ENCODE measurements at places on chromosomes 4 and X. TPM values are rescaled to one million over a fixed set of nuclear protein-coding genes. Genes with fewer than 3 reads are reported as not detected.

GRCh38 chr4:108454227-108454626 lies 166.1 kb upstream of the RPL34 start:
- no peaks in the 10 kb centered on the region for H3K4me1 ChIP-seq
- no peaks in the 10 kb centered on the region for H3K36me3 ChIP-seq
- H3K27me3 ChIP-seq: peaks cover 12% of the 10 kb centered on the region
- no peak overlapping the region for H3K4me3 ChIP-seq
- H3K27ac ChIP-seq: no peak overlapping the region
- no peak for DNase-seq

Gene TCEAL2
- total RNA-seq: 7.2 TPM

DNA sequence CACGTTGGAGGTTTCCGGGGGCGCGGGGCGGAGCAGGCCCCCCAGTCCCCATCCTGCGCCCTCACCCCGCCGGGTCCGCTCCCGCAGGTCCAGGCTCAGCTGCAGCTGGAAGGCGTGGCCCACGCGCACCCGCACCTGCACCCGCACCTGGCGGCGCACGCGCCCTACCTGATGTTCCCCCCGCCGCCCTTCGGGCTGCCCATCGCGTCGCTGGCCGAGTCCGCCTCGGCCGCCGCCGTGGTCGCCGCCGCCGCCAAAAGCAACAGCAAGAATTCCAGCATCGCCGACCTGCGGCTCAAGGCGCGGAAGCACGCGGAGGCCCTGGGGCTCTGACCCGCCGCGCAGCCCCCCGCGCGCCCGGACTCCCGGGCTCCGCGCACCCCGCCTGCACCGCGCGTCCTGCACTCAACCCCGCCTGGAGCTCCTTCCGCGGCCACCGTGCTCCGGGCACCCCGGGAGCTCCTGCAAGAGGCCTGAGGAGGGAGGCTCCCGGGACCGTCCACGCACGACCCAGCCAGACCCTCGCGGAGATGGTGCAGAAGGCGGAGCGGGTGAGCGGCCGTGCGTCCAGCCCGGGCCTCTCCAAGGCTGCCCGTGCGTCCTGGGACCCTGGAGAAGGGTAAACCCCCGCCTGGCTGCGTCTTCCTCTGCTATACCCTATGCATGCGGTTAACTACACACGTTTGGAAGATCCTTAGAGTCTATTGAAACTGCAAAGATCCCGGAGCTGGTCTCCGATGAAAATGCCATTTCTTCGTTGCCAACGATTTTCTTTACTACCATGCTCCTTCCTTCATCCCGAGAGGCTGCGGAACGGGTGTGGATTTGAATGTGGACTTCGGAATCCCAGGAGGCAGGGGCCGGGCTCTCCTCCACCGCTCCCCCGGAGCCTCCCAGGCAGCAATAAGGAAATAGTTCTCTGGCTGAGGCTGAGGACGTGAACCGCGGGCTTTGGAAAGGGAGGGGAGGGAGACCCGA lies 14.0 kb downstream of the SHOX start:
- H3K4me3 ChIP-seq: no peak overlapping the region
- no peak overlapping the region for H3K27ac ChIP-seq
- H3K36me3 ChIP-seq: no peaks in the 10 kb centered on the region
- H3K4me1 ChIP-seq: no peaks in the 10 kb centered on the region
- DNase-seq: no peak

Gene GPR34
- total RNA-seq: not detected

DNA sequence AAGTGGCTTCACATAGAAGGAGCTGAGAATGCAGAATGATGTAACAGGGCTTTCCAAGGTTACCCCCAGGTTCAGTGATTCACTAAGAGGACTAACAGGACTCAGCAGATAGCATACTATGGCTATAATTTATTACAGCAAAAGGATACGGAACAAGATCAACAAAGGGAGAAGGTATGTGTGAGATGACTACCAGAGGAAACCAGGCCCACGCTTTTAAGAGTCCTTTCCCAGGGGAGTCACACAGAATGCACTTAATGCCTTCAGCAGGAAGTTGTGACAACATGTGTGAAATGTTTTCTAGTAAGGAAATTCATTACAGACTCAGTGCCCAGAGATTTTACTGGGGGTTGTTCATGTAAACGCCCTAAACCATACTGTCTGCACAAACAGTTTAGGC lies 373.6 kb upstream of the MAGEB2 start:
- H3K4me1 ChIP-seq: no peaks in the 10 kb centered on the region
- H3K4me3 ChIP-seq: no peak overlapping the region
- H3K36me3 ChIP-seq: no peaks in the 10 kb centered on the region
- DNase-seq: no peak

GRCh38 chr4:162586266-162586665 lies 422.5 kb upstream of the FSTL5 start:
- no peak overlapping the region for H3K4me3 ChIP-seq
- H3K4me1 ChIP-seq: no peaks in the 10 kb centered on the region
- no peaks in the 10 kb centered on the region for H3K36me3 ChIP-seq
- DNase-seq: no peak
- H3K27ac ChIP-seq: no peak overlapping the region
- no peaks in the 10 kb centered on the region for H3K27me3 ChIP-seq

- no peaks in the 10 kb centered on the region for H3K4me1 ChIP-seq
- no peak overlapping the region for H3K27ac ChIP-seq
- DNase-seq: no peak
- no peaks in the 10 kb centered on the region for H3K36me3 ChIP-seq
- H3K4me3 ChIP-seq: no peak overlapping the region
- H3K27me3 ChIP-seq: peaks cover 25% of the 10 kb centered on the region
Measured at GRCh38 chrX:151970661-151971060, 3.8 kb downstream of the GABRE start.

GRCh38 chr4:153497091-153497531 lies 31.0 kb downstream of the TMEM131L start:
- no peaks in the 10 kb centered on the region for H3K4me1 ChIP-seq
- H3K4me3 ChIP-seq: no peak overlapping the region
- no peak overlapping the region for H3K27ac ChIP-seq
- no peak for DNase-seq
- H3K27me3 ChIP-seq: no peaks in the 10 kb centered on the region
- H3K36me3 ChIP-seq: peaks cover 4% of the 10 kb centered on the region

GRCh38 chrX:65679071-65679540 lies 11.7 kb downstream of the MSN start:
- H3K4me1 ChIP-seq: no peaks in the 10 kb centered on the region
- no peak overlapping the region for H3K27ac ChIP-seq
- no peak for DNase-seq
- no peaks in the 10 kb centered on the region for H3K36me3 ChIP-seq

Gene RHOH
- 5.5 TPM for total RNA-seq

DNA sequence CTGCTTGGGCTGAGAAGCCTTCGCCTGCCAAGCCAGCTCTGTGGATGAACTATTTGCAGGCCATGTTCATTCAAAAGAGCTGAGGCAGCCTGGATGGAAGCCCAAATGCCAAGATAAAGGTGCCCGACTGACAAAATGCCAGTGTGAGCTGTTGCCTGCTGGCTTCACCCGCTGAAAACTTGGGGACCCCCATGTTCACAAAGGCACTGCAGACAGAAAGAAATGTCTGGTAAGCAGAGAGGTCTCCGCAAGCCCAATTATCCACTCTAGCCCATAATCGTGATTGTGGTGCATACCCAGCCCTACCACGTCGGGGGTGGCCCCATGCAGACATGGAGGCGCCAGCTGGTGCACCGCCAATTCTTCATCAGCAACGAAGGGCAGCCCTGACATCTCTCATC lies 13.0 kb upstream of the SMIM20 start:
- no peaks in the 10 kb centered on the region for H3K36me3 ChIP-seq
- H3K27me3 ChIP-seq: no peaks in the 10 kb centered on the region
- H3K27ac ChIP-seq: no peak overlapping the region
- DNase-seq: no peak

- H3K27ac ChIP-seq: no peak overlapping the region
- H3K4me3 ChIP-seq: no peak overlapping the region
- no peaks in the 10 kb centered on the region for H3K4me1 ChIP-seq
- no peaks in the 10 kb centered on the region for H3K27me3 ChIP-seq
- H3K36me3 ChIP-seq: no peaks in the 10 kb centered on the region
Measured at GRCh38 chr4:96833831-96834230, 993.9 kb downstream of the PDHA2 start.

Gene GLRB
- 11.9 TPM for total RNA-seq

DNA sequence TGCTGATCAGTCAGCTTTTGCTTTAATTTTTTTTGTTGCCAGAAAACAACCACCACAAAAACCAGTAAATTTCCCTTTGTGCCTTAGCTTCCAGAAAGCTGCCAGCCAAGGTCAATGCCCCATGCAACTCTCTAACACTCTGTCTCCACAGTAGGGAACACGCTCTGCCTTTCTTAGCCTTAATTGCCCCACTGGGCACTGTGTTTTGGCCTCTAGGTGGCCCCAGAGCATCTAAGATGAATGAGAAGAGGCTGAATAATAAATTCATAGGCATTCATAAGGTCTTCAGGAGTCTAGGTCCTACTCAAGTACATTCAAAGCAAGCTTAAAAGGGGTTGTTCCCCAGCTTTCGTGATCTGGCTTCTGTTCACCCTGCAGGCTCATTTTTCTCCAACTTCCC lies 57.7 kb upstream of the PASD1 start:
- no peak overlapping the region for H3K27ac ChIP-seq
- peaks cover 9% of the 10 kb centered on the region for H3K27me3 ChIP-seq
- no peaks in the 10 kb centered on the region for H3K4me1 ChIP-seq
- H3K4me3 ChIP-seq: no peak overlapping the region
- H3K36me3 ChIP-seq: no peaks in the 10 kb centered on the region

DNA sequence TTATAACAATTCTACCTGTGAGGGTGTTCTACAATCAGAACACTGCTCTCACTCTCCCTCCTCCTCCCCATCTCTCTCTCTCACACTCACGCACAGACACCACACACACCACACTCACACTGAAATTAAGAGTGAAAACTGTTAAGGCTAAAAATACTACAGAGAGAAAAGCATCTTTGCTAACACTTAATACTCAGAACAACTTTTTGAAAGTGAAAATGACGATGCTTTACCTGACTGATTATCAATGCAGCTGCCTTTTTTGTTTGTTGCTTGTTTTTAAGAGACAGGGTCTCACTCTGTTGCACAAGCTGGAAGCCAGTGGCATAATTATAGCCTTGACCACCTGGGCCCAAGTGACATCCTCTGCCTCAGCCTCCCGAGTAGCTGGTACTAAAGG lies 222.4 kb downstream of the APBB2 start:
- no peaks in the 10 kb centered on the region for H3K27me3 ChIP-seq
- peak overlapping the region; percentile 14 for H3K27ac ChIP-seq
- no peaks in the 10 kb centered on the region for H3K36me3 ChIP-seq

GRCh38 chr4:148822572-148823418 lies 380.6 kb upstream of the NR3C2 start:
- H3K4me3 ChIP-seq: no peak overlapping the region
- H3K36me3 ChIP-seq: no peaks in the 10 kb centered on the region
- no peaks in the 10 kb centered on the region for H3K4me1 ChIP-seq
- H3K27me3 ChIP-seq: no peaks in the 10 kb centered on the region
- no peak overlapping the region for H3K27ac ChIP-seq

DNA sequence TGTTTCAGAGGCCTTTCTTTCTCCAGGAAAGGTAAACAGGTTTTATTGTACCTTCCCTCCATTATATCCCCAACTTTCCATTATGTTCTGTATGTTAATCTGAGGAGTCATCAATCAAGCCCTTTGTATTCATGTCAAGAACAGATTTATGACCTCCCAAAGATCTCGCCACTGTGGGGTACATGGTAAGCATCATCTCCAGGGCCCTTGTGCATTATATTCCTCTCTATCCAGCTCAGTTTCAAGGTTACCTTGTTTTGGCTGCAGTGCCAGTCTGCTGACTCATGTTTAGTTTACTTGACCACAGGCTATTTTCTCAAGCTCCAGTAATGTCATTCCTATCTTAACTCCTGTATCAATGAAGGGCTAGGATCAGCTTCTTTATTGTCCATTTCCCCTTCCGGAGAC lies 125.1 kb upstream of the FRMPD4 start:
- H3K36me3 ChIP-seq: no peaks in the 10 kb centered on the region
- DNase-seq: no peak
- no peaks in the 10 kb centered on the region for H3K27me3 ChIP-seq
- H3K4me3 ChIP-seq: no peak overlapping the region

Gene DRD5
- total RNA-seq: 0.13 TPM

- peak overlapping the region; percentile 77 for H3K4me3 ChIP-seq
- DNase-seq: no peak
- peaks cover 84% of the 10 kb centered on the region for H3K27me3 ChIP-seq
- H3K27ac ChIP-seq: peak overlapping the region; percentile 78
- H3K4me1 ChIP-seq: peaks cover 8% of the 10 kb centered on the region
- H3K36me3 ChIP-seq: no peaks in the 10 kb centered on the region
Measured at GRCh38 chr4:108172753-108173598, 4.2 kb upstream of the LEF1 start.

DNA sequence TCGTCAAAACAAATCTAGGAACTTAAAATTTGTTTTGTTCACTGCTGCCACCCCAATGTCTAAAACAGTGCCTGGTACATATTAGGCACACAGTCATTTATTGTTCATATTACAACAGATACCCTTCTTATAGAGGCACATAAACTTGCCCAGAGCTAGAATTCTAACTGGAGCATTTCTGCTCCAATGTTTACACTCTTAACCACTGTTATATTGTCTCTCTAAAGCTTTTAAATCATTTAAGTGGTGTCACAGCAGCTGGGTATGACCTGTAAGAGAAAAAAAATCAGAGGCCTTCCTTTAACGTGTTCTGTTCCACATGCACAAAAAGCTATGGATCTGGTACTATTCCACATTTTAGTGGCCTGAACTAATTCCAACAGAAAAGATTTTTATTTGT lies 3.0 kb downstream of the UBE2D3 start:
- H3K27me3 ChIP-seq: no peaks in the 10 kb centered on the region
- peaks cover 15% of the 10 kb centered on the region for H3K36me3 ChIP-seq
- H3K27ac ChIP-seq: peak overlapping the region; percentile 76
- peaks cover 41% of the 10 kb centered on the region for H3K4me1 ChIP-seq

Gene KLB
- 0.43 TPM for total RNA-seq

GRCh38 chr4:174460684-174461083 lies 61.6 kb downstream of the HPGD start:
- H3K27ac ChIP-seq: no peak overlapping the region
- peaks cover 15% of the 10 kb centered on the region for H3K27me3 ChIP-seq
- H3K4me1 ChIP-seq: peaks cover 20% of the 10 kb centered on the region
- no peak for DNase-seq
- no peaks in the 10 kb centered on the region for H3K36me3 ChIP-seq

GRCh38 chr4:20318909-20319277 lies 67.2 kb downstream of the SLIT2 start:
- no peak overlapping the region for H3K27ac ChIP-seq
- peaks cover 5% of the 10 kb centered on the region for H3K4me1 ChIP-seq
- no peak overlapping the region for H3K4me3 ChIP-seq
- no peaks in the 10 kb centered on the region for H3K27me3 ChIP-seq

Gene PAK3
- 18.4 TPM for total RNA-seq

Gene FHL1
- 3.0 TPM for total RNA-seq

DNA sequence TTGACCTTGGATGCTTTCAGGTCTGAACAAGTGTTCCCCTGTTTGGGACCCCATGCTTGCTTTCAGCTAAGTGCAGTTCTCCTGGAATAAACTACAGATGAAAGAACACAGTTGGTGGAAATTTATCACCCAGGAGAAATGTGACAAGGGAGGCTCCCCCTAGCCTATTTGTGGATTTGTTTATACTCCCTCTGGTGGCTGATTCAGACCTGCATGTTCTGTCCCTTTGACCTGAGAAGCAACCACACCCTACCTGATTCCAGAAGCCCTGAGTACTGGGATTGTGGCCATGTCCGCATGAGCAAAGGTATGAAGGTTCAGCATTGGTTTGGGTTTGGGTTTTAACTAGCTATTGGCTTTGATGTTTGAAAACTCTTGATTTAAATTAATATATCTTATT lies 440.9 kb downstream of the MID1IP1 start:
- H3K4me1 ChIP-seq: no peaks in the 10 kb centered on the region
- DNase-seq: no peak
- no peak overlapping the region for H3K4me3 ChIP-seq
- H3K36me3 ChIP-seq: no peaks in the 10 kb centered on the region
- no peak overlapping the region for H3K27ac ChIP-seq

Gene SYP
- total RNA-seq: 11.4 TPM

Data from progenitor cell of endocrine pancreas (in vitro differentiated cells).